Pancreas (tissue), 10 donors: ENCODE measurements at places on chromosomes 12 and 14. TPM values are rescaled to one million over a fixed set of nuclear protein-coding genes. Genes with fewer than 3 reads are reported as not detected.

GRCh38 chr12:18753481-18754123 lies 15.7 kb downstream of the CAPZA3 start:
- DNase-seq = peak; percentile 32

DNA sequence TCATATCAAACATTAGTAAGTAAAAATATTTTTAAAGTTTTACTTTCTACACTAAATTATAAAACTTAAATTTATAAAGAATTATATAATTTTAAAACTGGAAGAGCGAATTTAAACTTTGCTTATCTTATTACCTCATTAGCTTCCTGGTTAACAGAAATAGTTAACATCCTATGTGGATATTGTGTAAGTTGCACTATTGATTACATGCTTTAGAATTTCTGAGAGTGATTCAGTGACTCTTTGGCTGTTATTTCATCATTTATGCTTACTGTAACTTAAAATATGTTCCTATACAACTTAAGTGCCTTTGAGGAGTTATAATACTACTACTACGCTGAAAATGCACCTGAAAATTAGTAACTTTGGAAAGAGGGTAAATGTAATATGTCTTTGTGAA lies 101.4 kb downstream of the FOXA1 start:
- no peak for DNase-seq

- no peak for DNase-seq
Observed at GRCh38 chr12:122989225-122989839, 8.9 kb downstream of the ARL6IP4 start.

- DNase-seq = no peak
Observed at GRCh38 chr14:102781063-102781462, 3.8 kb downstream of the TRAF3 start.

- DNase-seq = no peak
Observed at GRCh38 chr12:131818821-131819585, 9.2 kb upstream of the MMP17 start.

CYP46A1 gene
- 5.2 TPM for polyA plus RNA-seq

DNA sequence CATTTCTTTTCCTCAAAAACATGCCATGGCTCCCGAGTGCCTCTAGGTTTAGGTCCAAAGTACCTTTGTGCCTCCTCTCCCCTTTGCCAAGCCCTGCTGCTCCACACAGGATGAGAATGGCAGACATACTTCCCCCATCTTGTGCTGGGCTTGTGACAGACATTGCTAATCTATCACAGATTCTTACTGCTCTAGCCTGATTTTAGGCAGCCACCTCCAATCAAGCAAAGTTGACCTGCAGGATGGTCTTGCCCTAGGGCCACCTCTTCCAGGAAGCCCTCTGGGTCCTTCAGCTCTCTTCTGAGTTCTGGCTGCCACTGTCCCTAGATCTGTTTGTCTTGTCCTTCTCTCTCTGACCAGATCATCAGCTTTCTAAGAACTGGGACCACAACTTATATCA lies 20.5 kb downstream of the FOXN4 start:
- no peak for DNase-seq

DNA sequence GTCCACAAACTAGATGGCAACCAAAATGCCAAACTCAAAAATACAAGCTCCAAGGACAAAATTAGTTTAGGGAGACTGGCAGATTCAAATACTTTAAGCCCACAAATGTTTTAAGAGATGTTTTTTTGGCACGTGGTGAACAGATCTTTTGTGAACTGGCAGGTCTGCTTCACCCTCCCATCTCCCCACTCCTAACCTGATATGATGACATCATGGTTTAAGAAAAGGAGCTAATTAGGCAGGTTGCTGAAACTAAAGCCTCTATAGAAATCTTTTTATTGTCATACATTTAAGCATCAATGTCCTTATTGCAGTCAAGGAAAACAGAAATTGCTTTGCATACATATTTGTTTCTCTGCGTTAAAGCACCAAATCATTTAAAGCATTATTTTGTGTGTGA lies 5.8 kb downstream of the LRIG3 start:
- no peak for DNase-seq

NEMP1 gene
- 2.4 TPM for polyA plus RNA-seq

GRCh38 chr14:94028450-94028826 lies 2.3 kb downstream of the OTUB2 start:
- DNase-seq = no peak

DNA sequence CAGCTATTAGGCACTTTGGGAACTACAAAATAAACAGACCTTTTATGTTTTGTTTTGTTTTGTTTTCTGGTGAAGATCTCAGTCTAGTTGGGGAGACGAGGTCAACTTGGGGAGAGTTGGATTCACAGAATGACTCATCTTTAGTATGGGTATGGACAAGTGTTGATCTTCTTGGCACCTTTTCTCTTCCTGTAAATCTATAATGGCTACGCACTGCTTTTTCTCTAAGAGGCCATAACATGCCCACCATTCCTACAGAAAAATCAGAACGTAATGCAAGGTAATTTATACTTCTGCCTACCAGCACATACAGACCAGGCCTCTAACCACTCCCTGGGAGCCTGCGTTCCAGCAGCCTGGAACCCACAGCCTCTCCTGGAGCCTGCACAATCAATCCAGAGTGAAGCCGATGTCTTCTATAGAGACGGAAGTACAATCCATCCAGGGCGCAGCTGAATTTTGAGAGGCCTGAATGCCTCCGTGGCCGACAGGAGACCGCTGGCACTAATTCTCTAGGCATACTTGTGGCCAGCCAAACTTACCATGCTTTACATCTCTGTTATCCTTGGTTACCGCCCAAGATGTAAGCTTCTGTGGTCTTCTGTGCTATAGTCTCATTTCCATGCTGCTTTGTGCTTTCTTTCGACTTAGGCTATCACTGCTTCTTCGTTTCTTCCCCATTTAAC lies 717 bp downstream of the PPHLN1 start:
- no peak for DNase-seq

CMAS gene
- polyA plus RNA-seq = 12.8 TPM

DNA sequence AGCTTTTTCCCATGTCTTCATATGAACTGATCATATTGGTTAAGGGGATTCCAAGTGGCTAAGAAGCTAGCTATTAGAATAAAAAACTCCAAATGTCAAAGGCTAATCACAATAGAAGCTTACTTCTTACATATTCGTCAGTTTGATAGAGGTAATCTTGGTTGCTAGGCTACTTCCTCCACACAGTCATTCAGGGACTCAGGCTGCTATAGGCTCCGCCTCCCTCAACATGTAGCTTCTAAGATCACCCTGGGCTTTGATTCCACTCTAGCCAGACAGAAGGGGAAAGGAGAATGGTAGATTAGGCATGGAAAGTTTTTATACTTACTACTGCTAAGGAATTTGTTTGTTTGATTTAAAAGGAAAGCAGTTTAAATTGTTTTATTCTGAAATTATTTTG lies 207.9 kb downstream of the EFCAB11 start:
- no peak for DNase-seq

DNA sequence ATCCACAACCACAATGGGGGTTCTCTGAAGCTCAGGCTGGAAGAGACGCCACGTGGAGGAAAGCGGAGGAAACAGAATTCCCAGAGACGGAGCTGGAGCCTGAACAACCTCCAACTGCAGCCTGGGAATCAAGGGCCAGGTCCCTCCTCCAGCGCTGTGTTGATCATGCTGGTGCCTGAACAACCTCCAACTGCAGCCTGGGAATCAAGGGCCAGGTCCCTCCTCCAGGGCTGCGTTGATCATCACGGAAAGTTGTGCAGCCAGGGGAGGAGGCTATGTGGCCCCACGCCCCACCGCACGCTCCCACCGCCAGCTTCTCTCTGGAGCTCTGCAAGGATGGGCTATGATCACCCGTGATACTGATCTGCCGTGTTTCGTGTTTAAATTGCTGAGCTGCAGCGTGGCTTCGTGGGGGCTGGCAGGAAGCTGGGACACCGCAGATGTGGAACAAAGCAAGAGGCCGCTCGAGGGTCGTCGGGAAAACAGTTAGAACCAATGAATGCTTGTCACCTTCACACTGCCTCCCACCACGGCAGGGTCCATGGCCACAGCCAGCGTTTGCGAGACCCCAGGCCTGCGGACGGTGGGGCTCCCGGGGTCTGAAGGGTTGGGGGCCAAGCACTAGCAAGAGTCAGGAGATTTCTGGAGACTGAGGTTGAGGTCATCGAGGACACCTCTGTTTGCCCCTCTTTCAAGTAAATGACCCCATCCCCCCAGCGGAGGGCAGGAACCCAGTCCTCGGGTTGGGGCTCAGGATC lies 51.8 kb upstream of the FBRSL1 start:
- DNase-seq = no peak

DNA sequence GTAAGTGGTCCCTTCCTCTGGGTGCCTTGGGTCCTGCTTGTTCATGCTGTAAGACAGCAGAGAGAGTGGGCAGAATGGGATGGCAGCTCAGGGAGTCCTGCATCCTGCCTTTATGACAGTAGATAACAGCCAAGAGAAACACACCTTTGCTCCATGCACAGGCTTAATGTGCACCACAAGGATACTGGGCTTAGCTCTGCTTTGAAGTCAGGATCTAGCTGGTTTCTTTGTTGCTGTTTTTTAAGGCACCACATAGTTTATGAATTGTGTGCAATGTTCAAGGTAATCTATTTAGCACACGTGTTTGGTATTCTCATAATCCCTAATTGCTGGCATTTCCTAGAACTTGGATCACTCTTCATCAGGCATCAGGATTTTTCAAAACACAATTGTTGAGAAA lies 239.5 kb upstream of the DCN start:
- DNase-seq = no peak

DNA sequence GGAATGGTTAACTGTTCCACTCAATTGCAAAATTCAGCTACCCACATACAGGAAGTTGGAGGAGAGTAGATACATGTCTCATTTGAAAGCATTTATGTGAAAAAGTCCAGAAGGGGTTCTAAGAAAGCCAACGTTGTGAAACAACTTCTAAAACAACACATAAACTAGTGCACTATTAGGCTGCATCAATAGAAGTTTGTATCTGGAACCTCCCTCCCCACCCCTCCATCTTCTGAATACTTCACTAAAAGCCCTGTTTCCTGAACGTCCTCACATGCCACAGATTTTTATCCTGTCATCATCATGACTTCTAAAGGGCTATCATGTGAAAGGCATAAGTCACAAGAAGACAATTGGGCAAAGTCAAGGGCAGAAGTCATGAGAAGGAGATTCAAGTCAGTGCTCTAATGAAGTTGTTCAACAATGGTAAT lies 5.5 kb downstream of the KRT79 start:
- DNase-seq = no peak

- peak; percentile 76 for DNase-seq
Observed at GRCh38 chr12:1630133-1630826, 1.2 kb downstream of the WNT5B start.

DNA sequence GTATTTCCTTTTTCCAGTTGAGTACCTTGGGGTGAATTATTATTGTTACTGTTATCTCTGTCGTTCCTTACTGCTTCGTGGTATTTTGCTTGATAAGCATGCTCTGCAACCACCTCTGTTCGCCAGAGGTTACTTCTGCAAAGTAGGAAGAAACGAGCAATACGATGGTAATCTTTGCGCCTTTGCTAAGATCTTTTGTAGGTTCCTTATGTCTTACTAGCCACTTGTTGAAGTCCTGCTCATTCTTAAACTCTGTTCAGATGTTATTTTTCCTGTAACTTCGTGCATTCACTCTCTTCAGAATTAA lies 729 bp upstream of the M6PR start:
- DNase-seq = no peak

GLI1 gene
- polyA plus RNA-seq = 0.19 TPM

- DNase-seq = no peak
Observed at GRCh38 chr14:69559581-69560011, 15.1 kb downstream of the CCDC177 start.

DNA sequence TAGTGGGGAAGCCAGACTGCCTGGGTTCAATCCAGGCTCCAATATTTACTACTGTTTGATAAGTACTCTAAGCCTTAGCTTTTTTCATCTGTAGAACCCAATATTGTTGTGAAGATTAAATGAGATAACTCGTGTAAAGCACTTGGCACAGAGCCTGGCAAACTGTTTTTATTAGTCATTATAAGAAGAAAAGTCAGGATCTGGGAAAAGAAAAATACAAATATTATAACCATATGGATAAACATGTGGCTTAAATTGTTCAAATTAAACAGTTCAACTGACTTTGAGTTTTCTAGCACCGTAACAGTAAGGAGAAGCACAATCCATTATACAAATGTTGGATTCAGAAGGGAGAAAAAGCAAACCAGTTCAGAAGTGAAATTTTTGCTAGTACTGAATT lies 22.0 kb upstream of the CDK17 start:
- DNase-seq = no peak

NRIP2 gene
- polyA plus RNA-seq = 1.2 TPM

FOXN4 gene
- polyA plus RNA-seq = 0.12 TPM

LDHB gene
- 97.6 TPM for polyA plus RNA-seq

AMN gene
- 4.3 TPM for polyA plus RNA-seq

A2ML1 gene
- polyA plus RNA-seq = 0.08 TPM

DNA sequence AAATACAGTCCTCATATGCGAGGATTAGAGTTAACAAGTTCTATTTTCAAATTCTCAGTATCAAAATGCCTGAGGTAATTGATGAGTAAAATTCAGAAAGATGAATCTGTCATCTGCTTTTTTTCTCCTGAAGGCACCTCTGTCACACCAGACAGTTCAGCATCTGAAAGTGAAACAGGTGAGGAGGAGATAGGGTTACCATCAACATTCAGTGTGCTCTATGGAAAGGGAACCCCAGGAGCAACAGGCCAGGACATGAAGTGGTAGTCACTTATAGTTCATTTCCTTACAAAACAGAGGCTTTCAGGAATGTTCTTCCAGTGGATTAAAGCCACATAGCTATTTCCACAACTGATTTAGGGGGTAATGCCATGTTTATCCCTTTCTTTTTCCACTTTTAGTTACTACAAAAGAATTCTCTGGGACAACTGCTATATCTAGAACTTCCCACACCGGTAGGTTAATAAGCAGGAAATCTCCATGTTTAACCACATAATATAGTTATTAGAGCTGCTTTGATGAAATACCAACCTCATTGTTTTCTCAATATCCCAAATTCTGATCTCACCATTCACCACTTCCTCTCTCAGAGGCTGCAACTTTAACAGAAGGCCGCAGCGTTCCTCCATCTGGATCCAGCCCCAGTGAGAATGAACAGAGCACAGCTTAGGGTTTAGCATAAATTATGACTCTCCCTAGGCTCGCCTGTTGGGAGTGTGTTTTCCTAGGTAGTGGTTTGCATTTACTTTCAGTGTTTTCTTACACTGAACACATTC lies 177.0 kb upstream of the CNTN1 start:
- DNase-seq = no peak

TBPL2 gene
- polyA plus RNA-seq = not detected

GRCh38 chr12:54602661-54603060 lies 14.2 kb upstream of the PPP1R1A start:
- DNase-seq = no peak
